IPS DF 6.9 (cell line): ENCODE measurements at places on chromosomes 7 and 10.

GRCh38 chr7:38881947-38882684 lies 26.9 kb downstream of the VPS41 start:
- no peak for DNase-seq

GRCh38 chr10:36109399-36110023 lies 467.4 kb upstream of the FZD8 start:
- no peak for DNase-seq

GRCh38 chr10:112951359-112952281 lies 1.6 kb downstream of the TCF7L2 start:
- DNase-seq = no peak

DNA sequence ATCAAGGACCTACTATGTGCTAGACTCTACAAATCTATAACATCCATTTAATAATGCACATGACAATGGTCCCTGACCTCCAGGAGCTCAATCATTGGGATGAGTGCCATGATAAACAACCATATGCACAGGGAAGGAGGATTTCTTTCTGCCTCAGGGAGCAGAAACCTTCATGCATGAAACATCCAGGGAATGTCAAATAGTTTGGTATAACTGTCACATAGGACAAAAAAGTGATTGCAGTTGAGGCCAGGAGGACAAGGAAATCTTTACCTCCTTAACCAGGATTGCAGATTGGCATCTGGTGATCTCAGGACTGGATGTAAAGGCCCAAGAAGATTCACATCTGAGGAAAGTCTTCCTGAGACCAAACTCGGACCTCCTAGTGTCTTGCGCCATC lies 993.1 kb downstream of the KCNMA1 start:
- DNase-seq = no peak

GRCh38 chr10:56142092-56142728 lies 218.8 kb downstream of the ZWINT start:
- no peak for DNase-seq

DNA sequence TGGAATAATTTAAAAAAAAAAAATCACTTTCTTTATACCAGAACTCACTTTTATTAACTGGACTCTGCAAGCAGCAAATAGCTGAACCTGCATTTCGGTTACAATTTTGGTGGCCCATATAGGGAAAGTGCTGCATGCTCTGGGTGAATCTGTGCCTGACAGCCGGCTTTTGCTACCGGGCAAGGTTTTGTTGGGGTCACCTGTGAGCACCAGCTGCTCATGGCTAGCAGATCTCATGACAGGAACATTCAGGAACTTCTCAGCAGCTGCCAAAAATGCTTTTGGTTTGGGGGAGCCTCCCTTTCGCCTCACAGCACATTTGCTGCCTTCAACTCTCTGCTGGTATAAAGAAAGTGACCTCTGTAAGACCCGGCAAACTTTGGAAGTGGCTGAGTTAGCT lies 13.2 kb upstream of the CREB3L2 start:
- DNase-seq = no peak

- no peak for DNase-seq
Measured at GRCh38 chr10:69578508-69578991, 5.3 kb upstream of the NEUROG3 start.

GRCh38 chr10:109726473-109726872 lies 196.8 kb downstream of the XPNPEP1 start:
- DNase-seq = no peak

- DNase-seq = no peak
Measured at GRCh38 chr10:5117026-5117425, 22.8 kb downstream of the AKR1C3 start.

- DNase-seq = no peak
Measured at GRCh38 chr7:131861620-131862346, 305.4 kb upstream of the PODXL start.

DNA sequence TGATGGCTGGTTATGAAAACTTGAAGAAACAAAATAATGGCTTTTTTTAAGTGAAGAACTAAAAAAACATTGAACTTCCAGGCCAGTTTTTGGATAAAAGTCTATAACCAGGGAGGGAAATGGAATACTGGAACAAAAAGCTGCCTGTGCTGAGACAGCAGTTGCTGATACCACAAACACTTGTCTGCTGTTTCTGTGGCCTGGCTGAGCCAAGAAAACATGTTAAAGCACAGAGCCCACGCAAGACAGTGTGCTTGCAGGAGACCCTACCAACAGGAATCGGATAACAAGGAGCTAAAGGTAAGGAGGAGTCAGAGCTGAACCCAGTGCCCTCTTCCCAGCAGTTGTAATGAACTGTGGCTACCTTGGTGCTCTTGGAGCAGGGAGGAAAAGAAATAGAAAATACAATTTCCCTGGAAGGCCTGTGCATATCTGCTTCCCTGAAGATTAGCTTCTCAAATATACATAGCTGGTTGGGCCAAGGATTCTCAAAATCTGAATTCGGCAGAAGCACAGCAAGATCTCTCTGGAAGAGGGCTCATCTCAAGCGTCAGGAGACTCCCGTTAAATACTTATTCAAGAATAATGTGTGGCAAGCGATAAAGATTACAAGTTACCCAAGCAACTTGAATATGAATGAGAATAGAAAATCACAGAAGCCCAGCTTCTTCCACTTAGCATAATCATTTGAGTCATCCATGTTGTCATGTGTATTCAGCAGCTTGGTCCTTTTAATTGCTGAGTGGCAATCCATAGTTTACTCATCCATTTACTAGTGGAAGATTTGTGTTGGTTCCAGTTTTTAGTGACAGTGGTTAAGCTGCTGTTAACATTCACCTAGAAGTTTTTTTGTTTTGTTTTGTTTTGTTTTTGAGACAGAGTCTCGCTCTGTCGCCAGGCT lies 87.6 kb downstream of the NOD1 start:
- no peak for DNase-seq

DNA sequence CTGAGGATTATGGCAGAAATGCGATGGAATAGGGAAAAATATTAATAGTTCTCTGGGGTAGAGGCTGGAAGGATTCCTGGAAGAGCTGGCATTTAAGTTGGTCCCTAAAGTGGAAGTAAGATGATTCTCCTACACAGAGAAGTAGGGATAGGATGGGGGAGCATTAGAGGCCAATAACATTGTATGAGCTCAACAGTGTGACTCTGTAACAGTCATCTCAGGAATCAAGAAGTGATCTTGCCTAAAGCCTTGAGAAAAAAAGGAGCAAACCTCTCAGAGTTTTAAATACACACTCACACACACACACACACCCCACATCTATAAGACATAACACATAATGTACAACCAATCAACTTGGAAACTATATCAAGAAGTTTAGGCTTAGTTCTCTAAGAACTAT lies 117.7 kb upstream of the CDK1 start:
- DNase-seq = no peak

DNA sequence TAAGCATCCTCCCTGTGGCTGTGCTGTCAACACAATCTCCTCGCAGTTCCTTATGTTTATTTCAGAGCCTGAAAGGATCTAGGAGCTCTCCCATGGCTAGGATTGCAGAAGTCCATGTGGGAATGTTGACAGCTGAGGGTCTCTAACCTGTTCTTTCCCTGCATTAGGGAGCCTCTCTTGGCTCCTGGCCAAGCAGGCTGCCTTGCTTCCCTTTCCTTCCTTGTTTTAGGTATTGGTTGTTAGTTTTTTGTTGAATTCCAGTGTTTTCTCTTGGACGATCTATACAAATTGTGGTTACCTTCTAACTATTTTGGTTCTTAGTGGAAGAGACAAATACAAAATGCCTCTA lies 171.8 kb downstream of the MLLT10 start:
- no peak for DNase-seq
